ENCODE measurements at places on chromosomes 16 and 17.

- DNase-seq: peak; percentile 2
Observed at GRCh38 chr17:81102352-81102751, 63.0 kb upstream of the PVALEF start.

- DNase-seq: no peak
Observed at GRCh38 chr17:15744885-15745284, 12.8 kb downstream of the TBC1D26 start.

DNA sequence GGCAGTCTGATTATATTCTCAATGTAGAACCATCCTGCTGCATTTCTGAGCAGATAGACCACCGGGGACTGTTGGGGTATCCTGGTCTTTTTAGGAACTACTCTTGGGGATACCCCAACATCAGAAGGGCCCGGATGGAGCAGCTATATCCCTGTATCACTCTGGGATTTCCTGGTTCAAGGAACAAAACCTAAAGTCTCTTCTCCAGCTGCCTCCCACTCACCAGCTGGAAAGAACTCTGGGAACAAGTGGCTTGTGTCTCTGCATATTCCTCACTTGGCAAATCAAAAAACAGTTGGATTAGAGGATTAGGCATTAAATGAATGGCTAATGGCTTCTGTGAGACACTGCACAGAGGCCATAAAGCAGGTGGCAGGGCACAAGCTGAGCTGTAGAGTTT is 62.3 kb upstream of the HS3ST2 start:
- no peak for DNase-seq

DNA sequence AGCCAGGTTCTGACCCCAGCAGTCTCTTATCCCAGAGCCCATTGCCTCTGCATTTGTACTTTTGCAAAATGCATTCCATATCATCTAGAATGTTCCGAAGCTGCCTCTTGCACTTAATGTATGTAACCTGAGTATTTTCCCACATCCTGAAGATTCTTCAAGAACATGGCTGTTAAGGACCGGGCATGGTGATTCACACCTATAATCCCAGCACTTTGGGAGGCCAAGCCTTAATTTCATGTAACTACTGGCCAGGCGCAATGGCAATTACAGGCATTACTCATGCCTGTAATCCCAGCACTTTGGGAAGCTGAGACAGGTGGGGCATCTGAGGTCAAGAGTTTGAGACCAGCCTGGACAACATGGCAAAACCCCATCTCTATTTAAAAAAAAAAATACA is 31.7 kb upstream of the GAN start:
- no peak for DNase-seq

- no peak for DNase-seq
Observed at GRCh38 chr17:62092784-62093183, 27.7 kb upstream of the MED13 start.

DNA sequence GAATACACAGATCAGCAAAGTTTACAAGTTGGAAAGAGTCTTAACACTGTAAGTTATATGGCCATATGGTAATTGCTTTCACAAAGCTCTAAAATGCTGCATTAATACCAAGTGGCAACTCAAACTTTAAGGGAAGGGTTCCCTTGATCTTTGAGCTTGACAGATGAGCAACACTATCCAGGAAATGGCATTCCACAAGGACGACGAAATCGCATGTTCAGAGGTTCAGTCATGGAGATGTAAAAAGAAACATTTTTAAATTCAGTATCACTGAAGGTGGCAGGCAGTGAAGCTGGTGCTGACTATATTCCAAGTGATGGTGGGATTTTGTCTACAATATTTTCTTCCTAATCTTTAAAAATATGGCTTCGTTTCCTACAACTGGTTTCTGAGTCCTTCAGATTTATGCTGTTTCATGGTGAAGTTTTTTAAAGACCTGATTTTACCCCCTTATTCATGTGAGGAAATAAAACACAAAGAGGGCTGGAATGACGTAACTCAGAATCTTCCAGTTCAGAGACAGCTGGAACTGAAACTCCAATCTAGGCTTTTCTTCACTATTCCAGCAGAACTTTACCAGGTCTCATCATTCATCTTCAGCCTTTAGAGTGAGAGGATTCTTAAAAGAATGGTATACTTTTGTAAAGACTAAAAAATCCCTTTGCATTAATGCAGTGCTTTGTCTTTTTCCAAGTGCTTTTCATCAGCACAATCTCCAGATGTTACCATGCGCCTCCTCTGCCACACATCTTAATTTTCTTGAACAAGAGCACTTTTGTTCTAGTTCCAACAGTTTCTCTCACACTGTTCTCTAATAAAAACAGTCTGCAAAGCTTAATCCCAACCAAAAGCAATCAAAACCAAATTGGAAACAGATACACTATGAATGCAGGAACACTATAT is 20.2 kb downstream of the CHCT1 start:
- DNase-seq: no peak

DNA sequence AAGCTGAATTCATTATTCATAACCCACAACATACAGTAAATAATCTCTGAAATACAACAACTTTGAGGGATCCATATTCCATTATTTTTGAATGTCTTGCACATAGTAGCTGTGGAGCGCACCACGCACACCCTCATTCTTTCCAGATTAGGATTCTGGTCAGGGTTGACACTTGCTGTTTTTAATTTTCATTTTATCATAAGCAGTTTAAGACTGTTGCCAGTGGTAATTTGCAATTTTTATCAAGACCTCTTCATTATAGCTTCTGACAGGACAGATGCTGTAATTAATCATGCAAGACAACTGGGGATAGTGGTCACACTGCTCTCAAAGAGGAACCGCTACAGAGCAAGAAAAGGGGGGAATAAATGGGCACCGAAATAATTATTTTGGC is 109.7 kb downstream of the TOX3 start:
- no peak for DNase-seq

DNA sequence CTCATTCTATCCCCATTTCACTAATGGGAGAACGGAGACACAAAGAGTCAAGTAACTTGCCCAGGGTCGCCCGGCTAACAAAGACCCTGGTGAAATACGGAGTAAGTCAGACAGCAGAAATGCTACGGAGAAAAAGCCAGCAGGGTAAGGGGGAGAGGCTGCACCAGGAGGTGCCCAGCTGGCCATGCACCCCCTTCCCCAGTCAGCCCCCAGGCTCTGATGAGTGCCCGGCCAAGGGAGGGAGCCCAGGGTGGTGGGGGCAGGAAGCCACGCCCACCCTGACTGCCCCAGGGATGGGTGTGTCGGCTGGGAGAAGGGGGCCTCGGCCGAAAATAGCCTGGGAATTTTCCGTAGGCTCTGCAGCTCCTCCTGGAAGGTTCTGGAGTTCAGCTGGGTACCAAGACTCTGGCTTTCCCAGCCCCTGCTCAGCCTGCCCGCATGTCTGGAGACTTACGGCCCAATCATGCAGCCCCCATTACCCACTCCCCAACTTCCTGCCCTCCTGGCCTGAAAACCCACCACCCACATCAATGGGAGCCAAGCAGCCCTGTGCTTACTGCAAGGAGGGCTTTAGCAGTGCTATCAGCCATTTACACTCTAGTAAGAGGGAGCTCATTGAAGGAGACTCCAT is 4.2 kb downstream of the CARHSP1 start:
- no peak for DNase-seq

- no peak for DNase-seq
Observed at GRCh38 chr17:18990331-18990730, 14.2 kb downstream of the FAM83G start.

- no peak for DNase-seq
Observed at GRCh38 chr16:89442990-89443726, 47.2 kb downstream of the ANKRD11 start.

DNA sequence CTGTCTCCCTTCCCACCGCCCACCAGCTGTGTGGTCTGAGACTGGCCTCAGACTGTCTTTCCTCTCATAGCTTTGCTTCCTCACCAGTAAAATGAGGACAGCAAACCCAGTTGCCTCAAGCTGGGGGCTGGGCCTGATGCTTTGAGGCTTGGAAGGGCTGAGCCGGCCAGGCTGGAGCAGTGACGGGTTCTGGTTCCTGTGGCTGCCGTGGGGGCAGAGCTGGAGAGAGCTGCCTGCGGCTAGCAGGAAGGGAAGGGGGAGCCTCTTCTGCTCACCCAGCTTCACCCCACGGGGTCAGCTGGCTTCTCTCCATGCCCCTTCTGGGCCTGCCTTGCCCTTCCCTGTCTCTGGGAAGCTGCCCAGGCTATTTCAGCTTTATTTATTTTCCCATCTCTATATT is 23.7 kb downstream of the LASP1 start:
- DNase-seq: no peak

DNA sequence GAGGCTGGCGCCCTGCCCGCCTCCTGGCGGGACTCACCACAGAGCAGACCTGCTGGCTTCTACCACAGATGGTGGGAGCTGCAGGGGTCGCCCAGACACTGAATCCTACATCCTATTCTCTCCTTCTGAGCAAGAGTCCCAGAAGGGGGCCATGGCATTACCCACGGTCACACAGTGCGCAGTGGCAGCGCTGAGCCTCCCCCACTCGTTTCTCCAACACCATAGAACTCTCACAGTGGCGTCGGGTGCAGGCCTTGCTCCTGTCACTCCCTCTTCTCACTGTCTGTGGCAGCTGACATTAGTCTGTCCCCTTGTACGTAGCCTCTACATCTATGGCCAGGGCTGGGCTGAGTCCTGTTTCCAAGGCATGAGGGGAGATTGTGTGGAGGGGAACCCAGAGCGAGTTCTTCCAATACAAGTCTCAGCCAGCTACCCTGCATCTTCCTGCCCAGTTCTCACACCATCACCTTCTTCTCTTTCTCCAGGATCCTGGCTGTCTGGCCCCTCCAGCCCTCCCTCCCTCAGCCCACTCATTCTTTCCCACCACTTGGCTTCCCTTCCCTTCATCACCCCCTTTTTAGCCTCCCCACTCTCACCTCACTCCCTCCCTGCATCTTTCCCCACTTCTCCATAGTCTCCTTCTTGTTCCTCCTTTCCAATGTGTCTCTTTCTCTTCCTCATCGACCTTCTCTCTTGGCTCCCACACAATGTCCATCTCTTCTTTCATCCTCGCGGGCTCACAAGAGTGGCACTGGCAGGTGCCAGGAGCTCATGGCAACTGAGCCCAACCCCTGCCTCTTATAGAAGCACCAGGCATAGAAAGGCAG is 5.9 kb downstream of the UBTF start:
- no peak for DNase-seq

GRCh38 chr16:14101415-14101814 is 30.3 kb downstream of the MRTFB start:
- peak; percentile 28 for DNase-seq

DNA sequence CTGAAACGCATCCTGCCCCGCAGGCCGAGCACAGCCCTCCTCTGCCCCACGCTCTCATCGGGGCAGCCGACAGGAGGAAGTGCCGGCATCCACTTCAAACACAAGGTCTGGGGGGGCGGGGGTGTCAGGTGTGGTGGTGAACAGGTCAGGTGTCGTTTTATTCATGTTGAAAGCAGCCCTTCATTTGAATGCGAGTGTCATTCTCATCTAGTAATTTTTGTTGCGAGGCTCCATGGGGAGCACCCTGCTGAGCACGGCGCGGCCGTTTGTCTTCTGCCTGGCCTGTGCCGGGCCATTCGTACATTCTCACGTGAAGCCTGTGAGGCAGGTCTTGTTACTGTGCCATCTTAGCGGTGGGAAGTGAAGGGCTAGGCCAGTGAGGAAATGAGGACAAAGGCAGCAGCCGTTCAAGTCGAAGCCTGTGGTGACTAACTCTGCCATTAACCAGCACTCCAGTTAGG is 1.9 kb downstream of the ACSF3 start:
- DNase-seq: no peak

DNA sequence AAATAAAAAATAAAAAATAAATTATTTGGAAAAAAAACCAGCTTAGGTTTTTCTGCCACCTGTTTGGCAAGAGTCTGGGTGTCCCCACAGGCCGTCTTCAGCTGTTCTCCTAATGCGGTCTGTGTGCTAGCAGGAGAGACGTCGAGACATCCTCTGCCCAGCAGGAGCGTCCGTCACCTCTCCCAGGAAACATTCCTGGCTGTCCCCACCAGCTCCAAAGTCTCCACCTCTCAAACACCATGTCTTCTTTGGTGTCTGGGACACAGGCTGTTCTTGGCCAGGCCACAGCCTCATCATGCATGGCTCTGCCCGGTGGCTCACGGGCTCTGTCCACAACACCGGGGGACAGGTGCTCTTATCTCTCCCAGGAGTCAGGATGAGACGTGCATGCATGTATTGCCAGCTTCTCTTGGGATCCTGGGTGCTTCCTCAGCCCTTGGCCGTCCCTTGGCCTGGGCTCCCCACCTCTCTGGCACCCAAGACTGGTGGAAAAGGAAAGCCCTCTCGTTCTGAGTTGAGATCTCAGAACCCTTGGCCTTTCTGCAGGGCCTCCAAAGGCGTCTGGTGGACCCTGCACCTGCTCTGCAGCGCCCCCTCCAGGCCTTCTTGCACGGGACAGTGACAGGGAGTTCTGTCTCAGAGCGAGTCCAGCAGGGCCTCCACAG is 84.9 kb upstream of the CBX4 start:
- DNase-seq: peak; percentile 88

- DNase-seq: peak; percentile 82
Observed at GRCh38 chr16:50747207-50747956, 5.5 kb downstream of the CYLD start.

DNA sequence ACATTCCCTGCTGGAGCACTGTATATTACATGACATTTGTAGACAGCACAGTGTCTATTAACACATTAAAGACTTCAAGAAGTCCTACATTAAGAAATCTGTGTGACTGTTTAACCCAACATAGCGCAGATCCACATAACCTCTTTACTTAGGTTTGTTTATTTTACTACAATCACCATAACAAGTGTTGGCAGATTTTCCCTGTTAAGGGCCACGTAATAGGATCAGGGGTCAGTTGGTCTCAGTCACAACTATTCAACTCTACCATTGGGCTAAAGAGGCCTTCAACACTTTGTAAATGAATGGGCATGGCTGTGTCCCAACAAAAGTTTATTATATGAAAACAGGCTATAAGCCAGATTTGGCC is 51.3 kb upstream of the ADORA2B start:
- no peak for DNase-seq

DNA sequence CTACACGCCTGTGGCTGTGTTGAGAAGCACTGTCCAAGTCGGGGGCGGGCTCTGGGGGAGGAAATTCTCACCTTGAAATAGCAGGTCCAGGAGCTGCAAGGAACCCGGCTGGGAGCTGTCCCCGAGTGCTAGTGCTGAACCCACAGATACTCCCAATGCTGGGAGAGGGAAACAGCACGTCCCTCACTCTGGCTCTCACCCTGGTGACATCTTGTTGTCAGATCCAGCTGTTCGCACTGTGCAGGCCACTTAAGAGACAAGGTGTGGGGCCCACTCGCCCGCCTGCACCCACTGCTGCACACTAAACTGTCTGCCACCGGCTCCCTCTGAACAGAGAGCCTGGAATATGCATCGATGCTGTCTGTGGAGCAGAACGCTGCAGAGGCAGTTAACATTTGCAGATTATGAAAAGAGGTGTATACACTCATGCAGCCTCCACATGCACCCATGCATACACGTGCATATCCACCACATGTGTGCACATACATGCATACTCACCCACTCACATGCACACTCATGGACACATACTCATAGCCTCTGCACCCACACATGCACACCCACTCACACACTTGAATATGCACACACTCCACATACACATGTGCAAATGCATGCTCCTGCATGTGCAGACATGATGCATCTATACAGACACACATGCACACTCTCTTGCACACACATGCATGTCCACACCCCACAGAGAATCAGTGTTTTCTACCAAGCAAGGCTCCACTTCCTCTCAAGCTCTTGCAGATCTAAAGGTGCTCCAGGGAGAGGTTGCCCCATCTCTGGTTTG is 42.0 kb downstream of the MGAT5B start:
- DNase-seq: peak; percentile 31

Measured in OCI-M1 (cell line).